HS-27A (cell line): ENCODE measurements at places on chromosomes 13 and 19.
A peak's percentile ranks its signal among the peaks of the same experiment; 100 is the strongest.

DNA sequence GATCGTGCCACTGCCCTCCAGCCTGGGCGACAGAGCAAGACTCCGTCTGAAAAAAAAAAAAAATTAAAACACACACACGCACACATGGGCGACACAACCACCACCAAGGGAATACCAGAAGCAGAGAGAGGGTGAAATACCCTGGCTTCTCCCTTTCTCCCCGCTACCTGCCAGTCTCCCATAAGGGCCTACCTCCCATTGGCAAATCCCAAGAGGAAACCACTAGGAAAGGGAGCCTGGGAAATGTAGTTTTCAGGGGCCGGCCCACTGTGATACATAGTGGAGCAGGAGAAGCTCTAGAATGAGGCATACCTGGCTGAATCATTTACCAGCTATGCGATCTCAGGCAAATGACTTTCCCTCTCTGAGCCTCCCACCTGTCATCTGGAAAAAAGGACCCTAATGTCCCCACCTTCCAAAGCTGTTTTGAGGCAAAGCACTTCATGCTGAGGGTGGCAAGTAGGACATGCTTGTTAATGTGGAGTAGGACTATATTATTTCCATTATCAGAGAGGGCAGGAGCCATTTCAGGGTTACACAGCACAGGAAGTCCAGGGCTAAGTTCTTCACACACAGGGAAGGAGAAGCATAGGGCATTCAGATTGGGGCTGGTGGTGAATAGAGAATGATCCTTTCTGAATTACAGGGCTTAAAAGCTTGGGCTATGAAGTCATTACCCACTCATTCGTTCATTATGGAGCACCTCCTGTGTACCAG, 14.3 kb upstream of the HNRNPUL1 start:
- no peak for DNase-seq

DNA sequence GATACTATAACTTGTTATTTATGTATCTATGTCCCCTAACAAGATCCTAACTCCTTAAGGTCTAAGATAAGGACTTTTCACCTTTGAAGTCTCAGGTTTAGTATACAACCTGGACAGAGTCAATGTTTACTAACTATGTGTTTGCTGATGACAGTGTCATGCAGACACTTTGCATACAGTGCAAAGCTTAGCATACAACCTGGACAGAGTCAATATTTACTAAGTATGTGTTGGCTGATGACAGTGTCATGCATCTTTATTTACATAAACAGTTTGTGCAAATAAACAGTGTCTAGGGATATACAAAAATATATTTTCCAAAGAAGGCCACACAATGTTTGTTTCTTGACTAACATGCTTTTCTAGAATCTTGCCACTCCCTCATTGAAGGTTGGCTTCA, 34.7 kb downstream of the DCT start:
- DNase-seq, result no peak

GRCh38 chr19:44684892-44685863, 13.8 kb upstream of the CEACAM16 start:
- DNase-seq, result peak; percentile 83

DNA sequence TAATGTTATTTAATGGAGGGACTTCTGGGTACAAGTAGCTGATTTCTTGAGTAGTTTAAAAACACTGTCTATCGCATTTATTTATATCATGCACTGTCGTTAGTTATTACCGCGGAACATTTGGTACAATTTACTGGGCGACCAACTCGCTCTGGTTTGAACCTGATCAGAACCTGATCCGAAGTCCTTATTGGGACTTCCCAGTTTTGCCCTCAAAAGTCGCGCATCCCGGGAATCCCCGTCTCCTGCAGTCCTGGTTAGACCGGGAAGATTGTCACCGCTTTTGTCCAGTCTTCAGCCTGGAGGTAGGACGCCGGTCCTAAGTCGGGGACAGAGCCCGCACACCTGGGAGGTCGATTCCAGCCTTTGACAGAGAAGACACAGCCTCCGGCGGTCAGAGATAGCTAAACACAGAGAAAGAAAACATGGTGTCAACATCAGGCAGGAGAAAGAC, 694 bp downstream of the CLN5 start:
- peak; percentile 1 for DNase-seq

DNA sequence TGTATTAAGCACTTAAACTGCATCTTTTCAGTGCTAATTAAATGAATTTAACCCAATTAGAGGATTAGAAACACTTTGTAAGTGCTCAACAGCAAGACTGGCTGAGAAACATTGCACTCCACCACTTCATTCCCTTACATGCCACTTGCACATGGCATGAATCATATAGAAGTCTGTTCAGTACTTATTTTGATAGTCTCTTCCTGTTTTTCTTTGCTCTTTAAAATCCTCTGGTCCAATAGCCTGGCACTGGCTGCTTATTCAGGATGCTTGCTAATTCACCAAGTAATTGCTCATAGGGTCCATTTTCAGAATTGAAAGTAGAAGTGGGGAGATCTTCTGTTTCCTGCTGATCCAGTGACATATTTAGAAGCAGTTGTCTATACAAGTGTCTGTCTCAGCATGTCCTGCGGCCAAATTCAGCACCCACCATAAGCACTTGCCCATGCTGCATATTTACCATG, 900.1 kb downstream of the PCDH9 start:
- DNase-seq, result no peak

DNA sequence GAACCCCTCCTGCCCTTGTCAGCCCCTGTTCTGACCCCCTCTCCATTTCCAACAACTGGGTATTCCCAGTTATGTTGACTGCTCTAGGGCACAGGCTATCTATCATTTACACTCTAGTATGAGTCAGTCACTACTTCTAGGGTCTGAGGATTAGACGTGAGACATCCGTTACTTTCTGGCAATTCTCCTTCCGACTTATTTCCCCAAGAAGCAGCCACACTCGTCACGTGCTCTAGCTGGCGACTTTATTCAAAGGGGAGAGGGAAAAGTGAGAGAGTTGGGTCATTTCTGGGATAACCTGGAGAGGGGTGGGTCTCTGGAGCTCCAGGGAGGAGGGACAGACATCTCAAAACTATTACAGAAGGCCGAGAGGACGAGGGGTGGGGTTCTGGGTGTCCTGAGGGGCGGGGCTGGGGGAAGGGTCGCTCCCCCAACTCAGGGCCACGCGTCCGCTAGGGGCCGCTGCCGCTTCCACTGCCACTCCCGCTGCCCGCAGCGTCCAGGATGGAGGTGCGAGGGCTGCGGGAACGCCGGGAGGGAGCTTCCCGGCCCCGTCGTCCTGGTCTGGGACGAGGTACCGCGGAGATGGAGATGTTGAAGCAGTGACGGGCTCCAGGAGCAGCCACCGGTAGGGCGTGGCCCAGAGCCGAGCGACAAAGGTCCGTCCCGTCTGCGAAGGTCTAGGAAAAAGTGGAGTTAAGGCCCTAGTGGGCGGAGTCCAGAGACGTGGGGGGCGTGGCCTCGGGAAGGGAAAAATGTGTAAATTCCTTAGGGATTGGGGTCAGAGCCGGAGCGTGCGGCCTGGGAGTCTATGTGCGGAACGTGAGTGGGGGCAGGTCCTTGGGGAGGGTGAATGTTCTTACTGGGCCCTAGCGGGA, 8.9 kb downstream of the RTBDN start:
- DNase-seq, result no peak

DNA sequence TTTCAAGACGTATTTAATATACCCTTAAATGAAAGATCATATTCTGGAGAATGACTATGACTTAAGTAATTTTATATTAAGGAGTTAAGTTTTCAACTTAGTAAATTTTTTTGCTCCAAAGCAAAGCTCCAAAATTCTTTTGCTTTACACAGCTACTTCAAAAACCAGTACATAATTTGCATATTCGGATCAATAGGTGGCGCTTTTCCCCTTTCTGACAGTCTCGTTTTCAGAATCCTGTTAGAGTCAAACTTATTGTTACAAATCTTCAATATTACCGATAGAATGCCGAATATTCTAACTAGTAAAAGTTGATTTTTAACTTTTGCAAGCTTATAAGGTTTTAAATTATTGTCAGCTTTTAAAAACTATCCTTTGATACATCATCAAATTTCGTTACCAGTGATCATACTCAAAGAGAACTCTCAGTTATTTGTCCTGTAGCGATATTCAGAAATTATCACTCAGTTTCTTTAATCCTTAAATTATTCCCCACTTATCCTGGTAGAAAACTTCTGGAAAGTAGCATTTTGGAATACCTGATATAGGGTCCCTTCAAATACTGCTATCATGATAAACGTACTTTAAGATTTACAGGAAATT, 852.7 kb upstream of the KLHL1 start:
- DNase-seq, result no peak

DNA sequence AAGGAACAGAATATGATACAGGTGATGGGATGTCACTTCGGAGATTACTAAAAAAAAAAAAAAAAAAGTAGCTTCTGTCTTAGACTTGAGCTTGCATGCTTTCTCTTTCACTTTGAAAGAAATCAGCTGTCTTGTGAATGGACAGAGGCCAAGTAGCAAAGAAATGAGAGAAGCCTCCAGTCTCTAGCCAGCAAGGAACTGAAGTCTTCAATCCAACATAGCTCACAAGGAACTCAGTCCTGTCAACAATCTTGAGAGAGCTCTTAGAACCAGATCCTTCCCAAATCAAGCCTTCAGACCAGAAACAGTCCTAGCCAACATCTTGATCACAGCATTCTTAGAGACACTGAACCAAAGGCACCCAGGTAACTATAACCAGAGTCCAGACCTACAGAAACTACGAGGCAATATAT, 7.7 kb downstream of the N4BP2L2 start:
- DNase-seq, result no peak

- DNase-seq, result no peak
These were observed 6.3 kb downstream of the CDADC1 start for GRCh38 chr13:49254007-49254406.

GRCh38 chr19:58084596-58085347, 13.3 kb downstream of the ZSCAN18 start:
- no peak for DNase-seq

- DNase-seq, result no peak
These were observed 21.5 kb downstream of the PEX11G start for GRCh38 chr19:7467009-7467989.

DNA sequence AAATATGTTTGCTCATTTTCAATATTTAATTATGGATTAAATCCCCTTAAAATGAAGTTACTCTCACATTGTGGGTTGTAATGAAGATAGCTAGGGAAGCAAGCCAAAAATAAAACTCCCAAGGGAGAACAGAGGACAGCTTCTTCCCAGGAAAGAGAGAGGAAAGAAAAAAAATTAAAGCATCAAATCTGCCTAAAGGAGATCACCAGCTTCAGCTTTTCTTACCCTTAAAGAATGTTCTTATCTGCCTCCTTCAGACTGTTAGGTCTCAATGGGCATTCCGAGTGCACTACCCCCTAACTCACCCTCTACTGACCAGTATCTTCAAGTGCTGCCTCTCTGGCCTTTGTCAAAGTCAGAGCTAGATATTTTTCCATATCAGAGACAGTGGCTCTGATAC, 55.2 kb downstream of the XPO4 start:
- DNase-seq, result no peak

- DNase-seq, result no peak
These were observed 10.0 kb downstream of the CAMSAP3 start for GRCh38 chr19:7605490-7606222.

- no peak for DNase-seq
These were observed at the start of gene KATNAL1 for GRCh38 chr13:30307194-30307970. TSS of gene KATNAL1 (minus strand) at chr13:30307551. CDS start at chr13:30283777, 23,774 bp downstream.

GRCh38 chr19:5445561-5446055, 9.6 kb upstream of the ZNRF4 start:
- no peak for DNase-seq

GRCh38 chr19:782185-782877, 14.9 kb upstream of the PTBP1 start:
- peak; percentile 68 for DNase-seq

DNA sequence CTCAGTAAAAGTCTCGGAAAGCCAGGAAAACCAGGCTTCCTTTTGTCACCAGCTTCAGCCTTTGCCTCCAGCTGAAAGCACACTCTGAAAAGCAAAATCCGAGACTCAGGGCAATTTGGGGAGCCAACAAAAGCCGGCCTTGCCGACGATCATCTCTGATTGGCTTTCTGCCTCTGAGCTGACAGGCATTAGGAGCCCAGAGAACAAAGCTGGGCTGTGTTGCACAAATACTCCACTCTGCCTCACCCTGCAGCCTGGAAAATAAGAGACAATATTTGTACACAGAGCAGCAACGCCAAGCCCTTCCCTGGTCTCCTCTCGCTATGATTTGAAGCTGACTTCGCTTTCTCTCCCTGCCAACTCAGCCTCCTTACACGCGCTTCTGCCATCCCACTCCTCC, 46.9 kb downstream of the CACNA1A start:
- DNase-seq, result no peak

DNA sequence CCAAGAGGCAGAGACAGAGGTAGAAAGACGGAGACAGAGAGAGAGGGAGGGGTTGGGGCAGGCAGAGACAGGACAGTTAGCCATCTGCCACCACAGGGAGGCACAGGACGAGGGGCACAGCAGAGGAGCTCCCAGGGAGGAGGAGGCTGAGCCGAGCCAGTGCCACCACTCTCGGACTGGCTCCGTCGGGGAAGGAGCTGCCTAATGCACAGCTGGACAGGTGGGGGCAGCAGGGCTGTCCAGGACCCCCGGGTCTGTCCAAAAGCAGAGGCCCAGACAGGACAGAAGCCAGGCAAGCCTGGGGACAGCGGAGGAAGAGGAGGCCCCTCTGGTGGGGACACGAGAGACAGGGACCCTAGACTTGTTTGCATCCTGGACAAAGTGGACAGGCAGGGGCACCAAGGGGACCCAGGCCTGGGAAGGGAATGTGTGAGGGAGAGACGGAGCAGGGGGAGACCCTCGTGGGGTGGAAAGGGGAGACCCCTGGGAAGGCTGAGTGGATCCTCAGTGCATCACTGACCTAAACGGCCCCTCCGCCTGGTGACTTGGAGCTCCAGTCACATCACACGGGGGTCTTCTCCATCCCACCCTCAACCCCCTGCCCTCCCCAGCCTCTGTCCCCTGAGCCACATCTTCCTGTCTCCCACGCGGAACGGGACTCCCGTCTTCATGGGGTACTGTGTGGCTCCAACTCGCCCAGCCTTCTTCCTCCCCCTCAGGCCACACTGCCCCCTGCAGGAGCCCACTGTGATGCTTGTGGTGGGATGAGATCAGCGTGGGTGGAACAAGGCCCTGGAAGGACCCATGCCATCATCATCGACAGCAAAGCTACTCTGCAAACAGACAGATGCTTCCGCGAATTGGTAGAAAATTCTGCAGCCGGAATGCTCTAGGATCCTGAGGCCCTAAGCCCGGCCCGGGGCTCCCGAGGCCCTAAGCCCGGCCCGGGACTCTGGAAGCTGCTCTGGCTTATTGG, 915 bp downstream of the F10 start:
- no peak for DNase-seq

GRCh38 chr13:94617389-94618000, 15.8 kb downstream of the GPR180 start:
- no peak for DNase-seq

DNA sequence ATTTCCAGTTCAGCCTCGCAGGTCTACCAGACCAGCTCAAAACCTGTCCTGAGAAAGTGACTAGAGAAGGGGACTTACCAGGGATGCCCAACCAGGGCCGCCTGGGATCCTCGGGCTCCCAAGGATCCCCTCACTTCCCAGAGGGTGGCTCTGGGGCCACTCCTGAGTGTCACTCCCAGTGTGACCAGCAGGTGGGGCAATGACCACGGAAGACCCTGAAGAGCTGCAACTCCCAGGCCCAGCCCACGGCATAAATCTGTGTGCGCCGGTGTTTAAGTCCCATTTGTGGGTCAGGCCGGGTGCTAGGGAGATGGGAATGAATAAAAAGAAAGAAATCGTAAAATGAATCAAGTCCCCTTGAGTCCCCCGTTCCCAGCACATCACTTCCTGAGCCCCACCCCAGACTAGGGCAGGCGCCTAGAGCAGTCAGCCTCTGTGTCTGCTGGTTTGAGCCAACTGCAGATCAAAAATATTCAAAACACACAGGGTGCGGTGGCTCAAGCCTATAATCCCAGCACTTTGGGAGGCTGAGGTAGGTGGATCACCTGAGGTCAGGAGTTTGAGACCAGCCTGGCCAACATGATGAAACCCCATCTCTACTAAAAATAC, 10.7 kb downstream of the PTGIR start:
- no peak for DNase-seq
